ENCODE measurements at places on chromosomes 7 and 10.

- no peak for DNase-seq
These were observed 112.3 kb downstream of the VWC2 start for GRCh38 chr7:49885593-49886285.

- DNase-seq, result no peak
These were observed 161.9 kb downstream of the GRID1 start for GRCh38 chr10:86204421-86205305.

- no peak for DNase-seq
These were observed 1307.7 kb upstream of the LRRTM3 start for GRCh38 chr10:65618126-65618525.

DNA sequence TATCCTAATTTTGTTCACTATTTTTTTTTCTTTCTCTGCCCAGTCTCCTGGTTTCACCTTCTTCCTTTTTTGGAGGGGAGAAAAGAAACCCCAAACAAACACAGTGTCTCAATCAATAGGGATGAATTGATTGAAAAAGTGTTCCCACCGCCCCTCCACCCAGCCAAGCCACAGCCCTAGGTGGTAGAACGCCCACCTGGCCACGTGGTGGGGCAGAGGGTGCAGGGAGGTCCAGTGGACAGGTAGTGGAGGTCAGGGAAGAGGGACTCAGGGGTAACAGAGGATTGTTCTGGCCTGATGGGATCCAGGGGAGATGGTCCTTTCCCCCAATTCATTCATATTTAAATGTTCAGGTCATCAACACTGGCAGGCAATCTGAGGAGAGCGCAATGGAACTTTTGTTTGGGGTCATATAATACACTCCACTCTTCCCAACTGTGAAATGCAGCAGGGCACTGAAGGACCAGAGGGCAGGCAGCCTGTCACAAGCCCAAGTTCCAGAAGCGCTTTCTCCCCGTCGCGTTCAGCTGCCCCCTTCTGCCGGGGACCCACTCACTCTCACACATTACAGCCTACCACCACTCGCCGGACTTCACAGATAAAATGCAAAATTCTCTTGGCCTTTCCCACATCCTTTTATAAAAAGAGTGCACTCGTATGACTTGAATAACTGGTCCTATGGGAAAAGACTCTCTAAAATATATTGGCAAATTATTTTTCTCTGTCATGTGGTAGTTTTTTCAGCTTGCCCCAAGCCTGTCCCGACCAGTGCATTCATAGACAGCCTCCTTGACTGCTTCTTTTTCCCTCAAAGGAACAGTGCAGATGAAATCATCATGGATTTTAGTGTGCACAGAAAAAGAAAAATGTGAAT is 1.6 kb downstream of the INHBA start:
- DNase-seq, result no peak

- no peak for DNase-seq
These were observed 77.8 kb upstream of the TNRC18 start for GRCh38 chr7:5501465-5501864.

DNA sequence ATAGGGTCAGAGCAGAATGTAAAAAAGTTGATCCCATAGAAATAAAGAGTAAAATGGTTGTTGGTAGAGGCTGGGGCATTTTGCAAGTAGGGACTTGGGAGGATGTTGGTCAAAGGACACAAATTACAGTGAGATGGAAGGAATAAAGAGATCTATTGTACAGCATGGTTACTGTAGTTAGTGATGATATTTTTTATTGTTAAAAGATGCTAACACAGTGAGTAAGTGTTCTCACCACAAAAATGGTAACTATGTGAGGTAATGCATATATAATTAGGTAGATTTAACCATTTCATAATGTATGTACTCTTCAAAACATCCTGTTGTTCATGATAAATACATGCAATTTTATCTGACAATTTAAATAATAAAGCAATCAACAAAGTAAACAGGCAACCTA is 280.7 kb upstream of the MAGI2 start:
- DNase-seq, result no peak

DNA sequence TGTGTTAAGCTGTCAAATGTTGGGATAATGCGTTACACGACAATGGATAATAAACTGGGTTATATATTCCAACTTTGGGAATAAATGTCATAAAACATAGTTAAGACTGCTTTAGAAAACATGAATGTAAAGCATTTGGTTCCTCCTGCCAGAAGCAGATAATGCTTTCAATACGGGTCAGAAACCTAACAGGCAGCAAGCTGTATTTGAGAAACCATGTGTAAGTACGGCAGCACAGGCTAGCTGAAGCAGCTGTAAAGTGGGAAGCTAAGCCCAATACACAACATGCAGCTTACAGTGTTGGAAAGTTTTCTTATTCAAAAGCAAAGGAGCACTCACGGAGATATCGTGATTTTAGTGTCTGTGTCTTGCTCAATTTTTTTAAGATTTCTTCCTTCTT is 46.5 kb downstream of the MALSU1 start:
- no peak for DNase-seq

- no peak for DNase-seq
These were observed 96.9 kb downstream of the XRCC2 start for GRCh38 chr7:152579070-152579469.

GRCh38 chr10:93445097-93445960 is 36.8 kb downstream of the MYOF start:
- no peak for DNase-seq

- DNase-seq, result no peak
These were observed 6.0 kb downstream of the PDGFA start for GRCh38 chr7:513521-514166.

Data from T-helper 1 cell (primary cell).